Testis (tissue), 5 donors: ENCODE measurements at places on chromosomes 6 and 20. TPM values are rescaled to one million over a fixed set of nuclear protein-coding genes. Genes with fewer than 3 reads are reported as not detected.

DNA sequence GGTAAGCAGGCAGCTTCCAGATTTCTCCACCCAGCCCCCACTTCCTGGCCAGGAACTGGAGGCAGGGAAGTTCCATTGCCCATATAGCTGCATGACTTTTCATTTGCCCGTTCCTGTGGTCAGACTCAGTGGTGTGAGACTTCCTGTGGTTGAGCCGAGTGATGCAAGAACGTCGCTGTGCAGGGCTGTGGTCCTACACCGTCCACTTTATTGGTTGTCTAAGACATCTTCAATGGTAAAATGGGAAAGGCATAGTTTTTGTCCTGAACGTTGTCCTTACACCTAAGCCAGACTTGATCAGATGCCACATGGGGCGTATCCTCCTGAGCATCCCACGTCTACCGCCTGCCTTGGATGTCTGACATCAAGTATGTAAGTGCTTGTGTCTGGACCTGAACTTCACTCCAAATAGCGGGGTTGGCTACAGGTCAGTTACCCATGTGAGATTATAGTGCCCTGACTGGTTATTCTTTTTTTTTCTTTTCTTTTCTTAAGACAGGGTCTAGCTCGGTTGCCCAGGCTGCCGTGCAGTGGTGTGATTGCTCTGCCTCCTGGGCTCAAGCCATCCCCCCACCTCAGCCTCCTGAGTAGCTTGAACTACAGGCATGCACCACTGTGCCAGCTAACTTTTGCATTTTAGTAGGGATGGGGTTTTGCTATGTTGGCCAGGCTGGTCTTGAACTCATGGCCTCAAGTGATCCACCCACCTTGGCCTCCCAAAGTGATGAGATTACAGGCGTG, 25.9 kb upstream of the GTSF1L start:
- no peaks in the 10 kb centered on the region for H3K27me3 ChIP-seq
- H3K4me3 ChIP-seq = no peak overlapping the region
- H3K4me1 ChIP-seq = no peaks in the 10 kb centered on the region
- no peaks in the 10 kb centered on the region for H3K36me3 ChIP-seq
- no peak overlapping the region for H3K27ac ChIP-seq
- DNase-seq = no peak

DNA sequence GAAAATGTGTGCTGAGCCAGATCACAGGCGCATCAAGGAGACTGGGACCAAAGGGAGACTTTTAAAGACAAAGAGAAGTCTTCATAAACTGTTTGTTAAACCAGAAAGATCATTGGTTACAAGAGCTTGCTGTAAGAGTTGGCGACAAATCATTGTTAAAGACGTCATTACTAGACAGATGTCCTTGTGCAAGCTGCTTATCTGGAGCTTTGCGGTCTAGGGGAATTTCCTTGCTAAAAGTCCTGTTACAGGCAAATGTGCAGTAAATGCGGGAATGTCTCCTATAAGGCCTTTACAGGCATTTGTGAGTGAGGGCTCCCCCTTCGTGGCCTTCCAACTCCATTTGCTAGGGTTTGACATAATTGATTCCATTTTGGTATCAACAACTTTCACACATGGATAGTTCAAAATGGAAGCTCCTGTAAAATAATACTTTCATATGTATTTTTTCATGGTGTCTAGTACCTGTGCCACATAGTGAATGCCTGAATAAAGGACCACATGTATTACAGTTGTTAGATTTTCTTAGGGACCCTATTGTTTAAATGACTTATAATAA, 362.4 kb downstream of the UTRN start:
- no peak overlapping the region for H3K4me3 ChIP-seq
- no peaks in the 10 kb centered on the region for H3K36me3 ChIP-seq
- peaks cover 3% of the 10 kb centered on the region for H3K4me1 ChIP-seq
- DNase-seq = no peak
- no peaks in the 10 kb centered on the region for H3K27me3 ChIP-seq

GRCh38 chr20:59211208-59211765, 47.7 kb downstream of the ZNF831 start:
- no peak for DNase-seq
- no peak overlapping the region for H3K4me3 ChIP-seq
- H3K4me1 ChIP-seq = no peaks in the 10 kb centered on the region
- no peaks in the 10 kb centered on the region for H3K27me3 ChIP-seq
- H3K36me3 ChIP-seq = no peaks in the 10 kb centered on the region

DNA sequence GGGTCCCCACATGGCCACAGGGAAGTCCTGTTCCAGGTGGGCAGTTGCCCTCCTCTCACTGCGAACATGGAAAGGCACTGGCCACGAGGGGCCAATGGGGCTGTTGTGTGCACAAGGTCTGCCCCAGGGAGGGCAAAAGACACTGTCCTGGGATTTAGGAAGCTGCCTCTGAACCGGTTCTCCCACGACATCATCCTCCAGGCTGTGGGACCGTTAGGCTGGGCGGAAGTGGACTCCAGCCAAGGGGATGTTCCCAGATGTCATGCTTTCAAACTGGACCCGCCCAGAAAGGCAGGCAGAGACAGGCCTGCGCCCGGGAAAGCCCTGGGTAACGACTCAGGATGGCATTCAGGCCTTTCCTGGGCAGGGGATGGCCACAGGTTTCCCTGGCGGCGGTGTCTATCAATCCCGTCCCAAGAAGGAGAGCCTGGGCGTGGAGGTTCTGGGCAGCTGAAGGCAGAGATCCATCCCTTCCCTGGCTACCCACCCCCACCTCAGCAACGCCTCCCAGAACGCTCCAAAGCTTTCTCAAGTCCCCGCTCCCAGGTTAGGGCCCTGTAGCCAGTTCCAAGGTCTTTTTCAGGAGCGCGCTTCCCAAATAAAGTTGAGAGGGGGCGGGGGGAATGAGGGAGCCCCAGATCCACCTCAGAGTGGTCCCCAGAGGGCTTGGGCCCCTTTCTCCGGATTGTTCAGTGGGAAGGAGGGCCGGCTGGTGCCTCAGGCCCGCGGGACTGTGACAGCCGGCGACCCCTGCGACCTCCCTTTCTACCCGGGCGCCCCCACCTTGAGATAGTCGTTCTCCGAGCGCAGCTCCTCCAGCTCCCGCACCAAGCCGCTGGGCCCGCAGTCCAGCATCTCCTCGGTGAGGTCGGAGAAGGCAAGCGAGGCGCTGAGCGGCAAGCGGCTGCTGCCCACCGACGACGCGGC, 13.8 kb upstream of the TLDC2 start:
- peak overlapping the region; percentile 71 for H3K4me3 ChIP-seq
- peak; percentile 96 for DNase-seq
- H3K4me1 ChIP-seq = peaks cover 73% of the 10 kb centered on the region
- H3K27me3 ChIP-seq = no peaks in the 10 kb centered on the region
- peak overlapping the region; percentile 92 for H3K27ac ChIP-seq
- H3K36me3 ChIP-seq = no peaks in the 10 kb centered on the region

- no peak for DNase-seq
- H3K27me3 ChIP-seq = no peaks in the 10 kb centered on the region
- no peak overlapping the region for H3K27ac ChIP-seq
Observed at GRCh38 chr20:19966840-19967239, 50.3 kb upstream of the NAA20 start.

DNA sequence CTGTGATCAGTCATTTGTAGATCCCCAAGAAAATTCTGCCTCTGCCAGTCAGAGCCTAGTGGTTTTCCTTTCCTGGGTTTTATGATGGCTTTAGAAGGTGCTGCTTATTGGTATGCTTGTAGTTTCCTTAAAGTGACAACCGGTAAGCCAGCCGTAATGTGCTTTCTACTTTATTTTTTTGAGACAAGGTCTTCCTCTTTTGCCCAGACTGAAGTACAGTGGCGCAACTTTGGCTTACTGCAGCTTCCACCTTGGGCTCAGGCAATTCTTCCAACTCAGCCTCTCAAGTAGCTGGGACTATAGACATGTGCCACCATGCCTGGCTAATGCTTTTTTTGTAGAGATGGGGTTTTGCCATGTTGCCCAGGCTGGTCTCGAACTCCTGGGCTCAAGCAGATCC, 23.5 kb downstream of the MCM8 start:
- H3K4me3 ChIP-seq = no peak overlapping the region
- no peak overlapping the region for H3K27ac ChIP-seq
- no peak for DNase-seq
- H3K27me3 ChIP-seq = no peaks in the 10 kb centered on the region
- H3K36me3 ChIP-seq = no peaks in the 10 kb centered on the region

- no peaks in the 10 kb centered on the region for H3K36me3 ChIP-seq
- no peaks in the 10 kb centered on the region for H3K27me3 ChIP-seq
- peak overlapping the region; percentile 78 for H3K4me3 ChIP-seq
- H3K4me1 ChIP-seq = peaks cover 15% of the 10 kb centered on the region
Observed at GRCh38 chr6:133891149-133891926, 2.4 kb downstream of the TCF21 start.

- H3K4me1 ChIP-seq = peaks cover 17% of the 10 kb centered on the region
- DNase-seq = no peak
- H3K36me3 ChIP-seq = no peaks in the 10 kb centered on the region
- H3K27me3 ChIP-seq = no peaks in the 10 kb centered on the region
- peak overlapping the region; percentile 87 for H3K4me3 ChIP-seq
- H3K27ac ChIP-seq = peak overlapping the region; percentile 97
Observed at GRCh38 chr6:36197739-36198221, 1.2 kb downstream of the BRPF3 start.

DNA sequence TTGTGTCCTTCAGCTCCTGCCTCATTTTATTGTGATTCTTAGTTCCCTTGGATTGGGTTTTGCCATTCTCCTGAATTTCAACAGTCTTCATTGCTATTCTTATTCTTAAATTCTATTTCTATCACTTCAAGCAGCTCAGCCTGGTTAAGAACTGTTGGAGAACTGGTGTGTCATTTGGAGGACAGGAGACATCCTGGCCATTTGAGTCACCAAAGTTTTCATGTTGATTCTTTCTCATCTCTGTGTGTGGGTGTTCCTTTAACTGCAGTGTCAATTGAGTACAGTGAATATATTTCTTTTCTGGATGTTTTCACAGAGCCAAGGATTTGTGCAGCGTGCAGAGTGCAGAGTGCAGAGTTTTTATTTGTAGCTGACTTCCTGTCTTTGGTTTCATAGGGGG, 33.5 kb upstream of the TFB1M start:
- H3K4me3 ChIP-seq = no peak overlapping the region
- H3K27me3 ChIP-seq = no peaks in the 10 kb centered on the region
- no peaks in the 10 kb centered on the region for H3K36me3 ChIP-seq

DNA sequence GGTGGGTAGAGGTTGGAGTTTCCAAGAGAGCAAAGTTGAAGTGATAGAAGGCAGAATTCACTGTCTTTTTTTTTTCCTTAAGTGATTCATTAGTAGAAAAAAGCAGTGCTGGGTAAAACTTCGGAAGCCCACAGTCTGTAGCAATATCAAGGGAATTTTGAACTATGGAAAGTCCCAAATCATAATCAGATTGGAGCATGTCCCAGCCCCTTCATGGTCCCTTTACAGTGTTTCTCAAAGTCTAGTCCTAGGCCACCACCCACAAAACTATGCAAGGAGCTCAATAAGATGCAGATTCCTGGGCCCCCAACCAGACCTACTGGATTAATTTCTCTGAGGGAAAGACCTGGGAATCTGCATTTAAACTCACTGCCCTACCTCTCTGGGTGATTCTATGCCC, 22.6 kb downstream of the NEDD9 start:
- H3K36me3 ChIP-seq = no peaks in the 10 kb centered on the region
- H3K4me3 ChIP-seq = no peak overlapping the region
- H3K4me1 ChIP-seq = peaks cover 48% of the 10 kb centered on the region
- DNase-seq = no peak
- no peaks in the 10 kb centered on the region for H3K27me3 ChIP-seq

GRCh38 chr6:102216232-102216631, 822.7 kb downstream of the GRIK2 start:
- H3K4me1 ChIP-seq = no peaks in the 10 kb centered on the region
- no peaks in the 10 kb centered on the region for H3K36me3 ChIP-seq
- H3K27me3 ChIP-seq = no peaks in the 10 kb centered on the region
- H3K27ac ChIP-seq = no peak overlapping the region
- DNase-seq = no peak
- H3K4me3 ChIP-seq = no peak overlapping the region

DNA sequence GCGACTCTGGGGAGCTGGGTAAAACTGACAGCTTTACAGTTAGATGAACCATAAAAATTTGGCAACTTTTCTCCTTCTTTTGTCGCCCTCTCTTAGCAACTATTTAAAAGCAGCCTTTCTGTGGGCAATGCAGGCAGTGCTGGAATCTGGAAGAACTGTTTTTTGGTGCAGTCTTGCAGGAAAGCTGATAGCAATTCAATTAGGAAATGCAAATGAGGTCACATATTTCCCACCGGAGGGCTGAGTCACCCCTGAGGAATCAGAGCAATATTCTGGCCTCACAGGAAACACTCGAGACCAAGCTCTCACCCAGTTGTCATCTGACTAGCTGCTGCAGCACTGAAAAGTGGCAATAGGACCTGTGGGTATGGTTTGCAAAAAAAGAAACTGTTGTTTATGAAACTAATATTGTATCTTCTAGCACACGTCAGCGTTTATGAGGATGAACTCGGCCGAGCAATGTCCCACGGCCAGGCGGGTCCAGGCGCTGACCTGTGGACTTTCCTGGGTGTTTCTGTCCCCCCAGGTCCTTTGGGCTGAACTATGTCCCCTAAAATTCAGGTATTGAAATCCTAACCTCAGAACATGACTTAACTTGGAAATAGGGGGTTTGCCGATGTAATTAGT, 312.3 kb downstream of the TAF4 start:
- H3K27me3 ChIP-seq = no peaks in the 10 kb centered on the region
- DNase-seq = no peak
- no peaks in the 10 kb centered on the region for H3K36me3 ChIP-seq
- H3K27ac ChIP-seq = no peak overlapping the region
- no peaks in the 10 kb centered on the region for H3K4me1 ChIP-seq

- no peaks in the 10 kb centered on the region for H3K27me3 ChIP-seq
- H3K36me3 ChIP-seq = no peaks in the 10 kb centered on the region
- no peak for DNase-seq
Observed at GRCh38 chr6:84346372-84346771, 118.9 kb upstream of the CEP162 start.

GRCh38 chr6:11681770-11682169, 96.8 kb downstream of the ADTRP start:
- H3K36me3 ChIP-seq = no peaks in the 10 kb centered on the region
- no peak for DNase-seq
- no peaks in the 10 kb centered on the region for H3K4me1 ChIP-seq
- H3K4me3 ChIP-seq = no peak overlapping the region
- H3K27ac ChIP-seq = no peak overlapping the region

DNA sequence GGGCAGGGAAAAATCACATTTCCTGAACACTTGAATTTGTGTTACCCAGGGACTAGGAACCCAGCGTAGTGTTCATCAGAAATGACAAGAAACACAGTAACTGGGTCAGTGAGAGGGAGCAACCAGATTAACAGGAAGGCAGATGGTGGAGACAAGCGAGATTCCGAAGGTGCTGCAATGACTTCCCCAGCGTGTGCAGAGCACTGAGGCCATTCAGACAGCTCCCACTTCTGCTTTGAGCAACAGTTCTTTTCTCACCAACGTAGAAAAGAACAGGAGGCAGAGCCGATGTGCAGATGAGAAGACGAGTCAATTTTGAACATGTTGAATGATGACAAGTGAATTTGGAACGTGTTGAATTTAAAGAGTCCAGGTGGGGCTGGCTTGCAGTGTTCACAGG, 63.1 kb upstream of the IFNGR1 start:
- H3K36me3 ChIP-seq = no peaks in the 10 kb centered on the region
- DNase-seq = no peak
- H3K27me3 ChIP-seq = no peaks in the 10 kb centered on the region
- H3K4me3 ChIP-seq = no peak overlapping the region

GRCh38 chr6:31544676-31545075, 1.7 kb downstream of the ATP6V1G2 start:
- H3K27me3 ChIP-seq = no peaks in the 10 kb centered on the region
- H3K27ac ChIP-seq = no peak overlapping the region
- no peak for DNase-seq
- H3K4me1 ChIP-seq = peaks cover 32% of the 10 kb centered on the region
- H3K4me3 ChIP-seq = no peak overlapping the region
- H3K36me3 ChIP-seq = no peaks in the 10 kb centered on the region

Gene HLA-DQB2
- total RNA-seq = 0.79 TPM

Gene KCNG1
- total RNA-seq = 78.2 TPM

Gene BMP7
- 3.3 TPM for total RNA-seq

Gene DSN1
- 30.2 TPM for total RNA-seq

Gene PBX2
- total RNA-seq = 97.9 TPM
